Stimulated activated CD4-positive, alpha-beta T cell treated with anti-CD3 and anti-CD28 coated beads, TNF-alpha, amount 100 ng/mL, for 1 hour (primary cell): ENCODE measurements at places on chromosomes 5 and 9.

DNA sequence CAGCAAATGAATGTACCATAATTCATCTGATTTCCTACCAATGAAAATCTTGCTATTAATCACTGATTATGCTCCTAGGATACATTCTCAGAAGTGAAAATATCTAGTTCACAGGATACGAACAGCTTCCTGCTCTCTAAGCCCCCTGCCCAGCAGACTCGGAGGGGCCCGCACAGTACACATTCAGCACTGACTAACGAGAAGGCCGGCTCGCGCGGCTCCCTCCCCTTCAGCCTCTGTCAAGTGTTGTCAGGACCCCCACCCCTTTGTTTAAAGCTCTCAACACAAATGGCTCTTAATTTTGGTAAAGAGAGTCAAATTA, 82.0 kb downstream of the PRRT1B start:
- DNase-seq = no peak

- no peak for DNase-seq
Measured at GRCh38 chr5:11046160-11046559, 285.1 kb upstream of the DAP start.

DNA sequence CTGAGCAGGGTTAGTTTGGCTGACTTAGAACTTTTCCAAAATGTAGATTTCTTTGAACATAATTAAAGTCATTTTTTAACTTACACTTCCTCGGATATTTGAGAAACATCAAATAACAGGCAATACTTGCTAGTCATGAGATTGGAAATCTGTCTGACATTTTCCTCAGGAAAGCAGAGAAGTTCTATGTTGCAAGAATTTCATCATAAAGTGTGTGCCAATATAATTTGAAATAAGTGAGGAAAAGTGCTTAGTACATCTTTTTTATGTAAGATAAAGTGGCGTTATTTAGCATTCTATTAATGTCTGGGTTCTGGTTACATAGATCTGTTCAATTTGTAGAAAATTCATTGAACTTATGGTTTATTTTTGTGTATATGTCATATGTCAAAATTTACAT, 48.7 kb upstream of the C5orf47 start:
- no peak for DNase-seq

GRCh38 chr9:121309171-121309570, 41.2 kb downstream of the GSN start:
- DNase-seq = no peak

DNA sequence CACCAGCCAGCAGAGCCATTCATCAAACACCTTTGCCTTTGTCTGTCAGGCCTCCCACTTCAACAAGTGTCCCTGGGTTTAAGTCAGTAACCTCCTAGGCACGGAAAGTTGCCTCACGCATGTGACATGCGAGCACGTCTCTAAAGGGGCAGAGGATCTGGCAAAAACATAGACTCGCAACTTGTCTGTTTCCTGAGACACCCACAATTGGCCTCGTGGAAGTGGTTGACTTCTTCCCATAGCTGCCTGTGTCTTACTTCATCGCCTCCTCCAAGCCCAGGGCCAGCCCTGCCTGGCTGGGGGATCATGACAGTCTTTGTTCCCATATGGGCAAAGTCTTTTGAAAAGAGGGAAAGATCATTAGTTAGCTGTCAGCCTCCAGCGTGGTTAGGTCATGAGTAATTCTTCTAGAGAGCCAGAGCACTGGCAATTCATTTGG, 35.5 kb upstream of the GLRX start:
- no peak for DNase-seq

GRCh38 chr5:179354305-179354882, 9.1 kb upstream of the ADAMTS2 start:
- DNase-seq = no peak
